ENCODE measurements at places on chromosomes 3 and 15.

GRCh38 chr15:64749167-64749566 is 26.2 kb downstream of the RBPMS2 start:
- DNase-seq = no peak

DNA sequence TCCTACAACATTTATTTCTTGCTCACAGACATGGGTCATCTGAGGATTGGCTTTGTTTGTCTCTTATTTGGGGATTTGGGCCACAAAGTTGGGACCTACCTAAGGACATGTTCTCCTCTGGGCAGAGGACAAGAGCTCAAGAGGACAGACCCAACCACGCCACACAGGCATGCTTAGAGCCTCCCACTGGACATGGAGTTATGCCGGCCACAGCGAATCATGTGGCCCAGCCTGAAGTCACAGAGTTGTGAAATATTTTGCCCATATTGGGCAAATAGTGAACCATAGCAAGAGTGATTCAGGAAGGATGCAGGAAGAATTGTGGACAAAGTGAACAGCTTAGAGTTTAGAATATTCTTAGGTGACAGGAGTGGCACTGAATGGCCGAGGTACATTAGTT is 9.9 kb downstream of the TRAK1 start:
- no peak for DNase-seq

- DNase-seq = no peak
Measured at GRCh38 chr15:69082554-69082953, 68.1 kb downstream of the NOX5 start.

- no peak for DNase-seq
Measured at GRCh38 chr3:157148196-157148889, 11.6 kb downstream of the CCNL1 start.

DNA sequence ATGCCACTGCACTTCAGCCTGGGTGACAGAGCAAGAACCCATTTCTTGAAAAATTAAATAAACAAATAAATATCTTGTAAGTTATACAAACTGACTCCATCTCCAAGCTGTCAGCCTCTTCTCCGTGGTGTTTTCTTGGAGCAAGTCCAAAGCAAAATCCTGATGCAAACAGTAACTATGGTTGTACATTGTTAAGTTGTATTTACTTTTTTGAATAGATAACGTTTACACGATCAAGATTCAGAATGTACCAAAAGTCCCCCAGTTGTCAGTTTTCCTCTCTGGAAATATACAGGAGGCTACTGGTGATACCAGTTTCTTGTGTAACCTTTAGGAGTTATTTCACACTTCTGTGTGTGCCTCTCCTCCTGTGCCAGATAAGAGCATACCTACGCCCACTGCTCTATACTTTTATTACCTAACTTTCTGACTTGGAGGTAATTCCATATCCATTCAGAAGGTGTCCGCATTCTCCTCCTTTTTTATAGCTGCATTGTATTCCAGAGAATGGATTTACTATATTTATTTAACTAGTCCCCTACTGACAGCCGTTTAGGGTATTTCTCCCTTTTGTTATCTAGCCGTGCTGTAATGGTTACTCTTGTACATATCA is 14.2 kb downstream of the CMTM7 start:
- DNase-seq = no peak

DNA sequence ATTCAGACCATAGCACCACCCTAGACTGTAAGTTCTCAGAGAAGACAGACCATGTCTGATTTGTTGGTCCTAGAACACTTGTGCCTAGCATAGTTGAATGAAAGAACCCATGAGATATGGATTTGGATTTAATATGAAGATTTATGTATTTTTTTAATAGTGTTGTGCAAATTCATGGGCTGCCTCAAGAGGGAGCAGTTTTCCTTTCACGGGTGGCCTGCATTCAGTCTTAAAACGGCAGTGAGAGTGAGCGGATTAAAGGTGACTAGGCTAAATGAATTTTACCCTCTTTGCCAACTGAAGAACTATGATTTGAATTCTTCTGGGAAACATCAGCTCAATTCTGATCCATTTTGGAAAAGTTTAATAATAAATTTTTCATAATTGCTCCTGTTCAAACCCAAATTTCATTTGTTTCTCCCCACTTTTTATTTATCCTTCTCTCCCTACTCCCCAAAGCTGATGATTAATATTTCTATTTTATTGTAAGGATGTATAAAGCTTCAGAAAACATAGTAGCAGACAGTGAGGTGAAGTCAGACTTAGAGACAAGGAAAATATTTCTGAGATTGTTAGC is 67.3 kb downstream of the MORC1 start:
- DNase-seq = peak; percentile 17

DNA sequence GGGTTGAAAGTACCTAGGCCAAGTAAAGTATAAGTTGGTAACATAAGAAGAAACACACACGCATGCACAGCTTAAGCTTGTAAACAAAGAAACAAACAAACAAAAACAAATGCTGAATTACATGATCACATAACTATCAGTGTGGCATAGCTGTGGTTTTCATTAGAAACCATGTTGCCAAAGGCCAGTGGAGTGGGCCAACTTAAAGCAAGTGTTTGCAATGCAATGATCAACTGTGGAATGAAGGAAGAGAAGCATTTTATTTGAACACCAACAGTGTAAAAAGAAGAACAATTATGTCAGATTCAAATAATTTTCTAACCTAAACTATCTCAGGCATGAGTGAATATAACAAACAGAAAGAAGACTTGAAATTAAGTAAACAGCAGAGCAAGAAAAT is 199.4 kb upstream of the STRIT1 start:
- DNase-seq = no peak

GRCh38 chr15:89441295-89441812 is 55.0 kb downstream of the RHCG start:
- no peak for DNase-seq

DNA sequence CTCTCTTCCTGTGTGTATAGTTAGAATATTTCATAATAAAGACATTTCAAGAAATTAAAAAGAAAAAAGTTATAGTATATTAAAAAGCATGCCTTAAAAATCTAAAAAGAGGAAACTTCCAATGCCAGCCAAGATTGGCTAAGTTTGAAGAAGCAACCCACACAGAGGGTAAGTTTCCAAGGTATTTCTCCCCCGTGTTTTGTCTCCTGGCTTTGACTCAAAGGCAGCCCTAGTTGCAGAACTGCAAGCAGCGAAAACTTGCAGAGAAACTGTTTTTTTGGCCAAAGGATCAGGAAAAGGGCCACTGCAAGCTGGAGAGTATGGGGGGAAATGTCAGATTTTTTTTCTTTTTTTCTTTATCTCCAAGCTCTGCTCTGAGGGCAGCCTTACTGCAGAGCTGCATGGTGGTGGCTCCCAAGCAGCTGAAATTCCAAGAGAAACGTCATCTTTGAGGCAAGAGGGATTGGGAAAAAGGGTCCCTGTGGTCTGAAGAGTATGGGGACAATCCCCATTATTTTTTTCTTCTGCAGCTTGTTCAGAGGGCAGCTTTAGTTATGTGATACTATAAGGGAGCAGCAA is 23.0 kb downstream of the HACL1 start:
- no peak for DNase-seq

DNA sequence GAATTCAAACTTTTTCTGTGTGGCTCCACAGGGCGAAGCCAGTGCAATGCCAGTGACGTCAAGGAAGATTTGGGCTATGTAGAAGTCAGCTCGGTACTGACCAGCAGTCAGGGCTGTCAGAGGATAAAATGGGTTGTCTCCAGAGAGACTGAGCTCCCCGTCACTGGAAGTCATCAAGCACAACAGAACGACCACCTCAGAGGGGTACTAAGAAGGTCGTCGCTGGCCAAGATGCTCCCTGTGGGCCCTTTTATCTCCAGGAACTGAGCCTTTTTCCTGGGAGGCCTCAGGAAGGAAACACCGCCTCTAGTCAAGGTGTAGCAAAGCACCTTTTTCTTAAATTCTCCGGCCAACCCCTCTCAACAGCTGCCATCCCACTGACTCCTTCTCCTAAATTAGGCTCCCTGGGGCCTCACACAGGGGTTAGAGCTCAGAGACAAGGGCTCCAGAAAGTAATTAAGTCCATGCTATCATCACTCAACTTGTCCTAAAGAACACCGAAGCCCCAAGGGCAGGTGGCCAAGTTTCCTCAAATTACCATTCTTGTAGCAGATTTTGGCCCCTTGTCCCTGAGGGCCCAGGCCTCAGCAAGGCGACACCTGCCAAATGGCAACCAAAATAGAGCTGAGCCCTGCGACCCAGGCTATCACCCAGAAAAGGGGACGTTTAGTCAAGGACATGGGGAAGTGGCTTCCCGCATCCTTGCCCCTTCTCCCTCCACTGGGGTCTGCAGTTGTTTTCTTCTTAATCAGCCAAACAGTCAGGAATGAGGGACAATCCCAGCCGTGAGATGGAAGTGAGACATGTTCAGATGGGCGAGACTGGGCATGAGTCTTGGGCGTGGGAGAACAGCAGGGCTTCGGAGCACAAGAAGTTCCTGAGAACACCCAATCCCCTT is 48.0 kb downstream of the SSUH2 start:
- DNase-seq = no peak

DNA sequence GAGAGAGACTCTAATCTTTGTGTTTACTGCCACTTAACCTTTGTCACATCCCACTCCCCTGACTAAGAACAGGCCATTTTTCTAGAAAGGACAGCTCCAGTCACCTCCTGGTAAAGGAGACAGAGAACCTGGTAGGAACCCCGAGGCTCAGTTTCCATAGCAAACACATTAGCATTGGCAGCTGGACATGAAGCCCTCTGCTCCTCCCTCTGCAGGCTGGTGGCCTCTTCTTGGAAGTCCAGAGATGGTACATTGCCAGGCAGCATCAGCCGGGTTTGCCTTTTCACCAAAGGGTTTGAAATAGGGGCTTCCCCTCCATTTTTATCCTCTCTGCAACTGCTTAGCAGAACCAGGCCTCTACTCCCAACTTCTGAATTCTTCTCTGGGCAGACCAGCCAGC is 213.4 kb upstream of the SEMA6D start:
- DNase-seq = no peak

DNA sequence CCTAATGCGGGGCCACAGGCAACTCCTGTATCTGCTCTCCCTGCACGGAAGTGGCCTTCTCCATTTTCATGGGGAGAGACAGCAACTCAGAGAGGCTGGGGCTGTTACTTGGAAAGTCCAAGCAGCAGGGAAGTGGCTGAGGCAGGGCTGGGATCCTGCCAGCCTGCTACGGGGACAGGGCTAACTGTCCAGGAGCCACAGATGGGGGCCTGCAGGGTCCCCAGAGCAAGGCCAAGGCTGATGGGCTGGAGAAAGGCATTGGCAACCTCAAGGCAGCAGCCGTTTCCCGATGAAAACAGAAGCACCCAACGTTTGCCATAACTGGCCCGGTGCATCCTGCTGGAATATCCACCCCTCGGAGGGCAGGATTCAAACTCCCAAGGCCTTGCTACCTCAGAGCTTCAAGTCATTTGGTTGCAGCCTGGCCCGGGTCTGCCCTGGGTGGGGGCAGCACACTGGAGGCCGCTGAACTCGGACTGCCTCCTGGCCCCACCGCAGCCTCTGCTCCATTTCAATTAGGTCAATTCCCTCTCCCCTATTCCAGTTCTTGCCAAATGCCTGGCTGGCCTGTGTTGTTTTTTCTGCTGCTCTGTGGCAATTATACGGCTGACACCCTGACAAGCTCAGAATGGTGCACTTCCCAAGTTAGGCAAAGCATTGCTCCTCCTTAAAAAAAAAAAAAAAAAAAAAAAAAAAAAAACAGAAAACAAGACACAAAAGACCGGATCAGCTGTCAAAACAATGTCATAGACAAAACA is 143.5 kb downstream of the NUP210 start:
- no peak for DNase-seq

- DNase-seq = no peak
Measured at GRCh38 chr3:102398176-102398575, 36.6 kb upstream of the ZPLD1 start.

- DNase-seq = no peak
Measured at GRCh38 chr3:139561255-139561817, 21.8 kb upstream of the RBP1 start.

DNA sequence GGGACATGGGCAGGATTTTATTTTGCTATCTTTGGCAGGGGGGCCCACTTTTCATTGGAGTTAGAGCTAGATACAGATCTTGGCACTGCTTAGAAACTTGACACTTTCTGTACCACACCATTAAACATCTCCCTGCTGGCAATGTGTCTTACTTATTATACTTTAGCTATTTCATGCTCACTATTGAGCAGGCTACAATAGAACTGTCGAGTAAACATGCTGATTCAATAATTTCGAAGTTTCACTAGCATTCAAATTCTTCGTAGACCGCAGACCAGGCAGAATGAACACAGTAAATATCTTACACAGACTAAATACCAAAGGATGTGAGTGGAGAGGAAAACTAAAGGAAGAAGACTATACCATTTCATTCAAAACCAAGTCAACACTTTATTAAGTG is 180.8 kb downstream of the UNC13C start:
- DNase-seq = no peak

DNA sequence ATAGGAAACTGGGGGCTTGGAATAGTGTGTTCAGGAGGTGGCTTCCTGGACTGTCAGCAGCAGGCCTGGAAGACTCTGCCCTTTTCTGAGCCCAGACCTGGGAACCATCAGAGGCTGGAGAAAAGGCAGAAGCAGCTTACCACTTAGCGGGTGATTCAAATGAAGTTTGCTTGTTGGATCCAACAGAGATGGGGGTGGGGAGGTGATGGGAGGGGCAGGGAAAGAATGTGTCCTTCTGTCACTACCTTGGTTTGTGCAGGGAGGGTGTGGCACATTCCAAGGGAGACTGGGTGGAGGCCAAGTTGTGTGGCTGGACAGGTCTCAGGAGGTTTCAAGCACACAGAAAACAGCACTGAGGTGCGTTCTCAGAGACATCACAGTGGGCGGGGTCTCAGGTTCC is 58.8 kb downstream of the TRAK1 start:
- no peak for DNase-seq

DNA sequence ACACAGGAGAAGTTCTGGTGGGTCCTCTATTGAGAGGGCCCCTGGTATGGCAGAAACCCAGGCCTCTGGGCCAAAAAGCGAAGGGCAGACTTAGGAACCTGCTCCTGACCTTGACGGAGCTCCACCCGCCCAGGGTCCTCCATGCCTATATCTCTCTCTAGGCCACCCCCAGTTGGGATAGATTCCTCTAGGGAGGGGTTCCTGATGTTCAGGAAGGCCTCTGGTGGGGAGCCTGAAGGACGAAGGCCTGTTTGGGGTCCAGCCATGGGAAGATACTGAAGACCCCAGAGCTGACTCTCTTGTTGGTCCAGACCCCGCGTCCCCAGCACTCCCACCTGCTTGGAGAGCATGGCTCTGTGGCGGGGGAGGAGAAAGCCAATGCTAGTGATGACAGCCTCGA is 104.2 kb downstream of the CORO2B start:
- DNase-seq = no peak

- no peak for DNase-seq
Measured at GRCh38 chr3:82938821-82939328, 1177.4 kb upstream of the GBE1 start.

DNA sequence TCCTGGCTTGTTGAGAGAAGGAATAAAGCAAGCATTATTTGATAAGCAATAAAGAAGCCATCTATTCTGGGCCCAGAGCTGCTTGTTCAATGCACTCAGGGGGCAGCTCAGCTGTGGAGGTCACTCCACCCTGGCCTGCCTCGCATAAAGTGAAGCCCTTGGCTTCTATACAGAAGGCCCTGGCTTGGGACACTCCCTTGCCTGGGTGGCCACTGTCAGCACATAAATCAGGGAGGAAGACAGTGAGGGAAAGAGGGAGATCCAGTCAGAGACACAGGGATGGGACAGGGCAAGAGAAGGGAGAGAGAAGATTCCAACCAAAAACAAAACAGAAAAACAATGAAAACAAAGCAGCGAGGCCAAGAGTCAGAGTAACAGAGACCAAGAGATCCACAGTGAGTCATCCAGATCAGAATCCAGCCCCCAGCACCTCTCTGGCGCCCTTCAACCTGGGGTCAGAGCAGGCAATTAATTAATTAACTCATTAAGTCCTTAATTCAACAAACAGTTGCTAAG is 11.8 kb downstream of the INSYN1 start:
- no peak for DNase-seq
